RCC 7860 (cell line): ENCODE measurements at places on chromosomes 2 and 18.

DNA sequence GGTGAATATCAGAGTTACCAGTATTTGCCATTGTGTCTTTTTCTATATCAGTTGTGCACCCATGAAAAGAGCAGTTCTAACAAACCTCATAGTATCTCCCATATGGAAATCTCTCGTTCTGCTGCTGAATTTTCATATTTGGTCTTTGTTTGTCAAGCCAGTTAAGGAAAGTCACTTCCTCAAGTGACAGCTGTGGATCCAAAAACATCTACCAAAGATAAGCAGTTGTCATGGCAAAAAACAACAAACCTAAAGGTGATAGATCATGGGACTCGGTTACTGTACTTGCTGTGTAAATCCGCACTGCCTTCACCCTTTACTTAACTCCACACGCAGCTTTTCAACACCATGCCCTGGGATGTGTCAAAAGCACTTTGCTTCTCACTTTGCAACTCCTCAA is 17.3 kb downstream of the BMP10 start:
- no peak for DNase-seq

DNA sequence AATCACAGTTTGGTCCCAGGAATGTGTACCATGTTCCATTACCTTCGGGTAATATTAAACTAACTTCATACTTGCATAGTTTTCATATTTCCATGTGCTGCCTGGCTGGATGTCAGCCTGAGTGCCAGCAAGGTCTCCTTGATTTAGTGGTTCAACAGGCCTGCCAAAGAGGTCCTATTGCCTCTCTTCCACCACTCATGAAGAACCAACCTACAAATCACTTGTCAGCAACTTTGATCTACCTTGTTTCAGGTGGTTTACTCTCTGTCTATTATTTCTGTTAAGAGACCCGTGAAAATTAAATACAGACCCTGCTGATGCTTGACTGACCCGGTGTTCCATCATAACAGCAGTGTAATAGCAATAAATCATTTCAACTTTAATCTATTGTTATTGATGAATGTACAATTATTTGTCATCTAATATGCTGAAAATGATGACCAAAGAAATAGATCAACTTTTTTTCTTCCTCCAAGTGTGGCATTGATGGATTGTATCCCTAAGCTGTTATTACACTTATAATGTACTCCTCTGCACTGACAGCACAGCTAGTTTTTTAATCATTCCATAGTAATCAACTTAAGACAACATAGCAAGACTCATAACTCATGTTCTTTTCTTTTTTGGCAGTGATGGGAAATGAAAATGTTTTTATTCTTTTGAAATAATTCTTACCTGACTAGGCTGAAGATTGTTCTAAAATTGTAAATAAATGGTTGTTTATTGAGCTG is 1220.2 kb upstream of the ACVR2A start:
- no peak for DNase-seq

- DNase-seq, result no peak
These were observed 617.3 kb upstream of the ZEB2 start for GRCh38 chr2:145137211-145137610.

GRCh38 chr18:9697121-9697520 is 11.0 kb upstream of the RAB31 start:
- DNase-seq, result no peak

- no peak for DNase-seq
These were observed 50.7 kb upstream of the RNU4ATAC start for GRCh38 chr2:121479882-121480522.

DNA sequence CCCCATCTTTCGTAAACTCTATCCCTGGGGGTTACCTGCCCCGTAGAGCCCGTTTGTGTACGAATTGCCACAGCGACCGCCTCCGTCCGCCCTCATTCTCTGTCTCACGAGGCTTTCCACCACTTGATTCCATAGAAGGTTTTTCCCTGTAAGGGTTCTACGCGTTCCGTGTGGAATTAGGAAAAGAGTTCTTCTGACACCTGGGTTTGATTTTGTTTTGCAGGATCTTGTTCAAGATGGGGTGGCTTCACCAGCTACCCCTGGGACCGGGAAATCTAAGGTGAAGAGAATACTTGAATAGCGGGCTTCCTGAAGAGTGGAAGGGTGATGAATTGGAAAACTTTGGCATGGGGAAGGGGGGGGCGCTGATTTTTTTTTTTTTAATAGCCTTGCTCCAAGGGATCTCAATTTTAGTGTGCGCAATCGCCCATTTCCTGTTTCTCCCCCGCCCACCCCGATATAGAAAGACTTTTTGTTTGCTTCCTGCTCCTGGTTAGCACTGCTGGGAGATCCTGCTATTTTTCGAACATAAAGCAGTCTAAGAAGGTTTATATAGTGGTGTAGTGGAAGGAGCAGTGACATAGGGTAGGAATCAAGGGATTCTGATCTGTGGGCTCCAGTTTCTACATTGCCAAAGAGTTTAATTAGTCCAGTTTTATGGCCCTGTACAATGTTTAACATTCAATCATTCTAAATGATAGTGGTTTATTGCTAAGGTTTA is 564 bp downstream of the GCC2 start:
- no peak for DNase-seq

DNA sequence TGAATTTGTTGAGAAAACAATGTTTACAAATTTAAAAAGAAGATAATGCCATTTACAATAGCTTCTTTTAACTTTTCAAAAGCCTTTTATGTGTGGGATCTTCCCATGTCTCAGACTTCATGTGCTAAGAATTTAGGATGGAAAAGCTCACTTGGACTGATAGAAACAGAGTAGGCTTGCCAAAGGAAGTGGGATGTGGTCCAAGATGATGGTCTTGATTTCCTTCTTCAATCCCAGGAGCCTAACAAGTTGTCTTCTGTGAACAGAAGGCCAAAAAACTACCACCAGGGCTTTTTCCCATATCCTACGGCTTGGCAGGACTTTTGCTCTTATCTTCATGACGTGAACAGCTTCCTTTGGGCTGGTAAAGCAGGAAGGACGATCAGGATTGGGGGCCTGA is 9.5 kb downstream of the CXCR4 start:
- DNase-seq, result no peak

DNA sequence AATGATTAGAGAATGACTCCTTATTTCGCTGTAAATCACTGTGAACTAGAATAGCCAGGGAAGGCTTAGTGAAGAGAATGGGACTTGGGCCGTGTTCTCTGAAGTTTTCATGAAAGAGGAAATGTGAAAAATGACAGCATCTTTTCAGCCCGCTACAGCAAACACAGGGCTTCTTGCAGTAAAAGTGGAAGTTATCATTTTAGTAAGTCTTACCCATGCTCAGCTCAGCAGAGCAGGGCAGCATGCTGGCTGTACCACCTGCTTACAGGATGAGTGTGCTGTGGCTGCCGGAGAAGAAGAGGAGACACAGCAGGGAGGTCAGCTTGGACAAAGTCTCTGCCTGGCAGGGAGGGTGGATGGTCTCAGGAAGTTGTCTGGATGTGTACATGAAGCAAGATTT is 300.7 kb upstream of the DLGAP1 start:
- no peak for DNase-seq

DNA sequence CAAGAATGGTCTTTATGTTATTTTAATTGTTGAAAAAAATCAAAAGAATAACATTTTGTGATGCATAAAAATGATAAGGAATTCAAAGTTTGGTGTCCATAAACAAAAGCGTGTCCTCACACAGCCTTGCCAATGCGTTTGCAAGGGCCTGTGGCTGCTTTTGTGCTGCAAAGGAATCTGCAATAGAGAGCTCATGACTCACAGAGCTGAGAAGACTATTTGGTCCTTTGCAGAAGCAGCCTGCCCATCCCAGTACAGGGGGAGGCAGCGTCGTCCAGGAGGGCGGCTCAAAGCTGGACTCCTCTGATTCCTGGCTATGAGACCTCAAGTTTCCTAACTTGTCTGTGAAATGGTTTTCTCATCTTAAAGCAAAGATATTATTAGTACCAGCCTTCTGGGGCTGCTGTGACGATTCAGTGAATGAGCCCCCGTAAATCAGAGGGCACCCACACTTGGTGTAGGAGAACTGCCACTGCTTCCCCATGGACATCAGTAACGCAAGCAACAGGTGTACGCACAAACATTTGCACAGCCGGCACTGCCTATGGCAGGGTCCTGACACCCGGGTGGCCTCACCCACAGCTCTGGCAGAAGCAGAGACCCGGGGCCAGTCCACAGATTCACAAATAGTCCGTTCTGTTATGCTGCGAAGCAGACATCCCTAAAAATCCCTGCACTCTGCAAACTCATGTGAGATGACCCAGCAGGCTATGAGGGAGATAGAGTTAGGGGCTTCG is 70.6 kb upstream of the ASAP2 start:
- no peak for DNase-seq

- peak; percentile 17 for DNase-seq
These were observed 15.8 kb upstream of the COL6A3 start for GRCh38 chr2:237429753-237430152.

- DNase-seq, result no peak
These were observed 206.8 kb downstream of the OTX1 start for GRCh38 chr2:63257473-63257872.

GRCh38 chr2:46162329-46163097 is 134.7 kb upstream of the EPAS1 start:
- DNase-seq, result no peak

DNA sequence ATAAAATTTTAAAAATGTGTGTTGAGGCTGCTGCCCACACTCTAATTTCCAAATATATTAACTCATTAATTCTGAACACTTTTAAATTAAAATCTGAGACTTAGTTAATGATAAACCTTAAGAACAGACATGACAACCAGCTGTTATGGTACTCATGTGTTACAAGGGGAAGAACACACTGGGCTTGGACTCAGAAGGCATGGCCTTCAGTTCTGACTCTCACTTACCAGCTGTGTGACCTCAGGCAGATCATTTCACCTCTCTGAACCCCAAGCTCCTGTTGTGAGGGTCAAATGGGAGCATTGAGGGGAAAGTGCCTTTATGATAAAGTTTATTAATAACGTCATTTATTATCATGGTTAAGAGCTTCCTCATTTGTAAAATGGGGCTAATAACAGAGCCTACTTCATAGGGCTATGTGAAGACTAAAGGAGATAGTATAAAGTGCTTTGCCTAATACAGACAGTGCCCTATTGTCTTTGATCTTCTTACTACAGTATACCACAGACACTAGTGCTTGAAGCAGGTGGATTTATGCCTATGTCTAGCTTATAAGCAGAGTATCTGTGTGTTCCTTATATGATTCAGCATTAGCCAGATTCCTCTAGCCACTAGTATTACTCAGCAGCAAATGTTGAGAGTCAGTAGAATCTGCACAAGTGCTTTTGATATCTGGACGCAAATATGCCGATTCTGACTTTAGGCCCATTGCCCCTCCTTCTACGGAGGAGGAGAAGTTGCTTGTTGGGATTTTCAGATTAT is 99.6 kb downstream of the SGPP2 start:
- no peak for DNase-seq

- DNase-seq, result no peak
These were observed 9.8 kb downstream of the POU3F3 start for GRCh38 chr2:104863468-104864279.

DNA sequence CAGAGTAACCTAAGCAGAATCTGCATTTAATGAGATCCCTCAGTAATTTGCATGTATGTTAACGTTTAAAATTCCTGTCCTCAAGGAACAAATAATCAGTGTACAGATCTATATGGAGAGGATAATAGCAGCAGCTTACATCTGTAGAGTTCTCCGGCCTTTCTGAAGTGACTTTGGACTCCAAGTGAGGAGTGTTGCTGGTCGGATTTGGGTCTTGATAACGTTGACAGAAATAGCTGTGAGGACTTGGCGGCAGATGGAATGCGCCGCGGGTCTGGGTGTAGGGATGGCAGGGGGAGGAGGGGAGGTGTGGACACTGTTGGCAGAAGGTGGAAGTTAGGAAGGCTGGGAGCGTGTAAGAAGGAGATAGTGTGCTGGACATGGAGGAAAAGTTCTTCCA is 170.9 kb upstream of the GATA6 start:
- DNase-seq, result no peak

GRCh38 chr2:197952540-197953202 is 148.3 kb downstream of the PLCL1 start:
- peak; percentile 55 for DNase-seq

GRCh38 chr18:49802623-49803022 is 10.7 kb downstream of the ACAA2 start:
- no peak for DNase-seq

GRCh38 chr2:233263045-233263570 is 11.6 kb downstream of the ATG16L1 start:
- DNase-seq, result no peak

DNA sequence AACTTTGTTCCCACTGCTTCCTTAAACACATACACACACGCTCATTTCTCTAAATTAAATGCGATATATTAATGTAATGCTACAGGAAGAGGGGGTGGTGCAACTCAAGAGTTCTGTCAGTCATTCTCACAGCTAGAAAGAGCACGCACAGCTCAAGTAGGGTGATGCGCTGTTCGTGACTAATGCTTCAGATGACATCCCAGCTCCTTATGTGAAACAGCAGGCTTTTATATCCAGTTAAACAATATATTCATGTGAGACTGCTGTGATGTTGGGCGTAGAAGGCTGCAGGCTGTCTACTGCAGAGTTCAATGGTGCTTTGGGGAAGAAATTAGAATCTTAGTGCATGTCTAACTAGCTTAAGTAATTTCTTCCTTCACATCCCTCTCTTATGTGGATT is 912.6 kb upstream of the FSHR start:
- DNase-seq, result no peak

DNA sequence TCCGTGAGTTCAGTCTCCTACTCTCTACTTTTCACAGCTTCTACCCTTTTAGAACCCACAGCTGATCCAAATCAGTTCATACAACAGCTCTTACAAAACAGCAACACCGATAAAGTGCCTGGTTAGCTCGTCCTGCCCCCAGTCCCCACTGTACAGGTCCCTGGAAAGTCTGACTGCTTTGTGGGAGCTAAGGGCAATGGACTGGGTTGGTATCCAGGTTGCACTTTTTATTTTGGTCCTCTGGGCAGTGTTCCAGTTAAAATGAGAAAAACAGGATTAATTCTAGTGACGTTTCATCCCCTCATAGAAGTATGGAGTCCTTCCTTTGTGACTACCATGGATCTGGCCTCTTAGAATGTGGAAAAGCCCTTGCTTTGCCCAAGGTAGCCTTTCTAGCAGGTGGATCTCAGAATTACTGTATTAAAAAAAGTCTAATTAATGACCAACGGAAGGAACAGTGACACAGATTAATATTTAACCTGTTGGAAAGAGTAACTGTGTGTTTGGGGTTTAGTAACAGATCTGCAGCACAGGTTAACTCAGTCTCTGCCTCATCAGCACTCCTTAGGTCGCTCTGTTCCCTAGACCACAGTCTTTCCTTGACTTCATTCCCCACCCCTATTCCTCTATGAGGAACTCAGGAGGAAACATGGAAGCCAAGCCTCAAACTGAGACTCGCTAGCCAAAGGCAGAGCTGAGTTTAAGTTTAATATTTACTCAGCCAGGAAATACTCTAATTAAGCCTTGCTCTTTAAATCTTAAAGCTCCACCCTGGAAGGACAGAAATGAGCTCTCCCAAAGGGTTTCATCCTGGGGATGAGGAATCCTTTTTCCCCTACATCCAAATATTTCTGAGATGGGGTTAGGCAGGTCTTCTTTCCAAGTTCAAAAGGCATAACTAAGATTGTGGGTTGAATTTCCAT is 52.8 kb upstream of the ITGA6 start:
- DNase-seq, result no peak

DNA sequence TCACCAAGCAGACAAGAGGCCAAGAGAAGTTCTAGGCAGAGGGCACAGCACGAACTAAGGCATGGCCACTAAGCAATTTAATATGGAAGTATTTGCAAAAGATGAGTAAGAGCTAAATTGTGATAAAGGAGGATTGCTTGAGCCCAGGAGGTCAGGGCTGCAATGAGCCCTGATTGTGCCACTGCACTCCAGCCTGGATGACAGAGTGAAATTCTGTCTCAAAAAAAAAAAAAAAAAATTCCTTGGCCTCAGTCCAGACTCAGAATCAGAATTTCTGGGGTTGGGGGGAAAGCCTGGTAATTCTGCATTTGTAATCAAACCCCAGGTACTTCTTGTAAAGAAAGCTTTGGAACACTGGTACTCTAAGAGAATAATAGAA is 46.8 kb upstream of the RTN4 start:
- DNase-seq, result no peak
